ENCODE measurements at places on chromosomes 12 and 14.

DNA sequence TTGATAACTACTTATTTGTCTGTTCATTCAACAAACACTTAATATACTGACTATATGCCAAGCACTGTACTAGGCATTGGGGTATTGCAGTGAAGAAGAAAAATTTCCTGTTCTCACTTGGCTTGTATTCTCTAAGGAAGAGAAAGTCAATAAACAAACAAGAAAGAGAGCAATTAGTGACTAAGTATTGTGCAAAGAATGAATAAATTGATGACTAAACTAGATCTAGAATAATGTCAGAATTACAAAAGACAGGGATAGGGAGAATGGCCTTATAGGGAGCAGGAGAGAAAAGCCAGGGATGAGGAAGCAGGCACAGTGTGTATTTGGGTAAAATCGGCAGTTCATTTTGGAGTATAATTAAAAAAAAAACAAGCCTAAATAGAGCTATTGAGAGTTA is 4.2 kb upstream of the LIN7A start:
- no peak for DNase-seq

- DNase-seq = no peak
Observed at GRCh38 chr12:93427779-93428564, 13.8 kb downstream of the UBE2N start.

GRCh38 chr14:70567791-70568190 is 32.7 kb downstream of the MED6 start:
- no peak for DNase-seq

- no peak for DNase-seq
Observed at GRCh38 chr12:54744590-54744989, 96.4 kb upstream of the DCD start.

DNA sequence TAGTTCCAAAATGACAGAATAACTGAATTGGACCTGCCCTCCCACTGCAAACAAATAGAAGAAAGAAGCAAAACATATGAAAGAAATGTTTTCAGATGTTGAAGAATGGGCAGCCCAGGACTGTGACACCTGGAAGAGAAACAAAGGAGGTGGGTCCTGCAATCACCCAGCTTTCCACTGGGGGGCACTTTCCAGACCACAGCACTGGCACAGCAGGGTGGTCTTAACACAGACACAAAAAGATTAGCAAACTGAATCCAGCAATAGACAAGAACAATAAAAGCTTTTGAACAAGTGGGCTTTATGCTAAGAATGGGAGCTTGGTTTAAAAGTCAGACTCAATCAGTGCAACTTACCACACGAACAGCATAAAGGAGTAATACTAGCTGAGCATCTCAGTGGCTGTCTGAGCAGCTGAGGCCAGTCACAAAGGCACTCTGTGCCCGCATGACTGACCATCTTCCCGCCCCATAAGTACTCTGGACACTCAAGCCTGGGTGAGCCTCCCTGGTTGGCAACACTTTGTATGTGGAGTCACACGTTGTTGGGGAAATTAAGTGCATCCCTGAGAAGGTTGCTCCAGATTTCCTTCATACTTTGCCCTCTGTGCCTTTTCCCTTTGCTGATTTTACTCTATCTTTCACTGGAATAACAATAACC is 27.7 kb downstream of the JKAMP start:
- no peak for DNase-seq

DNA sequence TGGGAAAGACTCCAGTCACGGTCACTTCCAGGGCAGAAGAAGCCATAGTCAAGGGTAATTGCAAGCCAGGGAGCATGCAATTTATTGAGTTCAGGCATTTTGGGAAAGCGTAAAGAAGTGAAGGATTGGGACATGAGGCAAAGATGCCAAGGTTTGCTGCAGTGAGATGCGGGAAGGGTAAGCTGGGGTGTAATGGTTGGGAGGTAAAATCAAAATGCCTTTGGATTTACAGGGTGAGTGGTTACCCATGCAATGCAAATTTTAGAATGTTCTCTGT is 167.5 kb downstream of the BRMS1L start:
- DNase-seq = no peak

DNA sequence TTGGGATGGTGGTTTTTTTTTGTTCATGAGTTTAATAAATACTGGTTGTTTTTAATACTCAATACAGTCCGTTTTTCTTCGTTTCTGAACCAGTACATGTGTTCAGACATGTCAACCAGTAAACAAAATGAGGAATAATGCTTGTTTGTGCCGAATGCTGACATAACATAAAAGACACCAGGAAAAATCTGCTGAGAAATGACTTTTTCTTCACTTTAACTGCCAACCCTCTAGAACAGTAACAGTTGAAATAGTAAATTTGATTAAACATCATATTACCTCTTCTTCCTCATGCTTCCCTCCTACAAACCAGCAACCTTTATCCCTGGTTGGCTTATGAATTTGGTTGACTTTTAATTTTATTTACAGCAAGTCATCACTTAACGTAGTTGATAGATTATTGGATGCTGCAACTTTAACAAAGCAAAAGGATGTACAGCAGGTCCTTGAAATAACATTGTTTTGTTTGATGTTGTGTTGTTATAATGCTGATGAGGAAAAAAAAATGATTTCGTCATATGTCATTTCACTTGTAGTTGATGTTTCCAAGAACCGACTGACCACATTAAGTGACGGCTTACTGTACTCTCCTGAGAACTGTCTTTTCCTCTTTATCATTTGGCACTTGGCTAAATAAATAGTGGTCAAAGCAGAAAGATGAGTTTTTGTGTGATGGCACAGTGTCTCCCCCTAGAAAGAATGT is 340.5 kb downstream of the TMTC2 start:
- DNase-seq = no peak

DNA sequence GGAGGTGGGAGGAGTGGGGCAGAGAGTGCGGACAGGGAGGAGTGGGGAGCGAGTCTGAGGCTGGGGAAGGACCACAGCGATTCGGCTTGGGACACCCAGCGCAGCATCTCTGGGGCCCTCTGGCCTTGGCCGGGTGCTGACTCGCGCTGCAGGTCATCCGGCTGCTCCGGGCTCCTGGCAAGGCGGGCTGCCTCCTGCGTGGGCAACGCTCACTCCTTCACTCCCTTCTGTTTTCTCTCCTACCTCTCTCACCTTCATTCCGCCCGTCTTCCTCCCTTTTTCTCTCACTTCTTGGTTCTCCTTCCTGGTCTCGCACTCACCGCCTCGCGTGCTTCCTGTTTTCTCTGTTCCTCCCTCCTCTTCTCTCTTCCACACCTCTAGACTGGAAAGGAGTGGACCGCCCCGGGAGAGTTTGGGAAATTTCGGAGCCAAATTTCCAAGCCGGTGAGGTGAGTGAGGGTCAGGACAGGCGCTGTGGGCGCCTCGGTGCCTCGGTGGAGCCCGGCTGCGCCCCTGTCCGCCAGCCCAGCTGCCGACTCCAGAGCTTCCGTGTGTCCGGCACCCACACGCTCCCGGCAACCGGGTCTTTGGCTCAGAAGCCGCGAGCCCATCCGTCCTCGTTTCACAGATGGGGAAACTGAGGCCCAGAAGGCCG is 86.7 kb downstream of the B4GALNT3 start:
- DNase-seq = no peak

DNA sequence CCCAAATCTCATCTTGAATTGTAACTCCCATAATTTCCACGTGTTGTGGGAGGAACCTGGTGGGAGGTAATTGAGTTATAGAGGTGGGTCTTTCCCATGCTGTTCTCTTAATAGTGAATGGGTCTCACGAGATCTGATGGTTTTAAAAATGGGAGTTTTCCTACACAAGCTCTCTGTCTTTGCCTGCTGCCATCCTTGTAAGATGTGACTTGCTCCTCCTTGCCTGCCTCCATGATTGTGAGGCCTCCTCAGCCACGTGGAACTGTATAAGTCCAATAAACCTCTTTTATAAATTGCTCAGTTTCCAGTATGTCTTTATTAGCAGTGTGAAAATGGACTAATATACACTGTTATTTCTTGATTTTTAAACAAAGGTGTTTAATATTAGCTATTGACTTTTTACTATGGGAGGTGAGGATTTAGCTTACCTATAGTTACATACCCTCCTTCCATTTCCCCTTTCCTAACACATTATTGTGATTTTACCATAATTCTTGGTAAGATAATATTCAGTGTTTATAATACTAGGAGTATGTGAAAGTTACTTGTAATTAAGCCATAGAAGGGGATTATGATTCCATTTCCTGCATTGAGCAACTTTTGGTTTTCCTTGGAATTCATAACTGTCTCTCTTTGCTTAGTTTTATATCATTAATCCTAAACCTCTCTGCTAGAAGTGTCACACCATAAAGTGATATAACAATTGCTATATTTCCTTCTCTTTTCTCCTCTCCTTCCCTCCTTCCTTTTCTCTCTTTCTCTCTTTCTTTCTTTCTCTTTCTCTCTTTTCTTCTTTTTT is 151.0 kb upstream of the KRAS start:
- DNase-seq = no peak

GRCh38 chr12:55829967-55830600 is 697 bp upstream of the DNAJC14 start:
- peak; percentile 7 for DNase-seq

DNA sequence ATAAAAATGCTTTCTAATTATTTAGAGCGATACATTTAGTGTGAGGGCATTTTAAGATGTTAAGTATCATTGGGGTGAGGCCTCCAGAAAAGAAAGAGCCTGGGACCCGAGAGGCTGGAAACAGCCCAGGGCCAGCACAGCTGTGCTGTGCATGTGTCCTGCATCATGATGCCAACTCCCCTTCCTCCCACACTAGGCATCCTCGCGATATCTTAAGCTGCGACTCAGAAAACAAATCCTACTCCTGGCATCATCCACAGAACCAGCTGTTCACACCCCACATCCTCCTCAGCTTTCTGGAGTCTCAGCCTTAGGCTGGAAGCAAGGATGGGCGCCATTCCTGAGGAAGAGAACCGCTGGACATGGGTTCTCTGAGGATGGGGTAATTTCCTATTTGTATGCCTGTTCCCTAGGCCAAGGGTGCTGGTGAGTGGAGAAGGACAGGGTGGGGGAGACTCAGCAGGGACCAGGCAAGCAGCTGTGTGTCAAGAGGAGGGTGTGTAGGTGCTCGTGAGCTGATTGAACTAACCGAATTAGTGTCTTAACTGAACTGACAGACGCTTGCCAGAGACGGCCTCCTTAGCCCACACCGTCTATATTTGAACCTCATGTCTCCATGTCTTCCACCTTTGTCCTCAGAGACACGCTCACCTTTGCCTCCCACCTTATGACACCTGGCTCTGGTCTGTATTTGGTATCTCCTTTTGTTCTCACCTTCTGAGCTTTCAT is 15.6 kb upstream of the MCRS1 start:
- DNase-seq = no peak

DNA sequence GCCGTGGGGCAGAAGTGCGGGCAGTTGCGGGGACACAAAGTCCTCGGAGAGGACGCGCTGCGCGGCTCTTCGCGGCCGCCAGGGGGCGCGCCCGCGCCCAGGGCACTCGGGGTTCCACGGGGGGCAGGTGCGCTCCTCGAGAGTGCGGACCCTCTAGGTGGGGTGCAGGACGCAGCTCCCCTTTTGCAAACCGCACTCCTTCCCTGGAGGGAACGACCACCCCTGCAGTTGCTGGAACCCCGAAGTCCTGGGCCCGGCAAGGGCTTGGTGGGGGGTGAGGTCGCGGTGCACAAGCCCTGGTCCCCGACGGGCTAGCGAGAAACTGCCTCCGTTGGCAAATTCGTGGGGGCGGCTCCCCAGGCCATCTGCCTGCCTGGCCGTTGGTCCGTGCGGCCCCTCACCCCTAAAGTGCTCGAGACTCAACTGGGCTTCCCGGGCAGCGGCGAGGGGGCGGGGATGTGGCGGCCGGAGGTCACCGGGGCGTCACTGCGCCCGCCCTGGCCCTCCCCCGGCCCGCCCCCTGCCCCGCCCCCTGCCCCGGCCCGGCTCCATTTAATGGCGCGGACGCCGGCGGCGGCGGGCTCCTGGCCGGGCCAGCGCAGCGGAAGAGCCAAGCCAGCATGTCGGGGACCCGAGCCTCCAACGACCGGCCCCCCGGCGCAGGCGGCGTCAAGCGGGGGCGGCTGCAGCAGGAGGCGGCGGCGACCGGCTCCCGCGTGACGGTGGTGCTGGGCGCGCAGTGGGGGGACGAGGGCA is at the start of gene ADSS1:
Gene ADSS1 (plus strand): TSS at position 579 of the 756 bp plus-strand sequence. CDS start 42 bp downstream, at position 621.
- DNase-seq = peak; percentile 56

DNA sequence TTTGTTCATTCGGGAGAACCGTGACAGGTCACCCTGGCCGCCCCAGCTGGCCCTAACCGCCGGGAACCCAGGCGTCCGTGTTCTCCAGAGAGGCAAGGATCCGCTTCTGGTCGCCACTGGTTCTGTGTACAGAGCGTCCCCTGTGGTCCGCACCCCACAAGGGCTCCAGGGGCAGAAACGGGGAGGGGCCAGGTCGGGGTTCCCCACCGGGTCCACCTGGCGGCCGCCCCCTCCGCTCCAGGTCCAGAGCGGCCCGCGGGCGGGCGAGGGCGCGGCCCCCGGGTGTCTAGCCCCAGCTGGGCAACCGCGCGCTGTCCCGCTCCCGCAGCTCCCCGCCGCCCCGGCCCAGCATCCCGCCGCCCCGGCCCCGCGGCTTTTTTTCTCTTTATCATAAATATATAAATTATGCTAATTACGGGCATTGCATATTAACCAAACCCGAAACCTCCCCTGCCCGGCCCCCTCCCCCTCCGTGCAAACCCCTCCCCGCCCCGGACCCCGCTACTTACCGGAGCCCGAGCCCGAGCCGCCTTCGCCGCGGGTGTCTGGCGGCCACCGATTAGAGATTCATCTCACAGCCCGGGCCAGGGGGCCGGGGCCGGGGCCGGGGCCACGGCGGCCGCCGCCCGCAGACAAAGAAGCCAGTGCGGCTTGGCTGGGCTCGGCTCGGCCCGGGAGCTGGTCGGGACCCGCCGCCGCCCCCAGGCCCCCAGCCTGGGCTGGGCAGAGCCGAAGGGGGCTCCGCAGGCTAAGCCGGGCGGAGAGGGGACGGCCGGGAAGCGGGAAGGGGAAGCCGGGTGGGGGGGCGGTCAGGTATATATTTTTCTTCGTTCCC is 512 bp downstream of the POU6F1 start:
- peak; percentile 51 for DNase-seq

GRCh38 chr12:76135456-76135855 is 51.0 kb upstream of the NAP1L1 start:
- DNase-seq = no peak

DNA sequence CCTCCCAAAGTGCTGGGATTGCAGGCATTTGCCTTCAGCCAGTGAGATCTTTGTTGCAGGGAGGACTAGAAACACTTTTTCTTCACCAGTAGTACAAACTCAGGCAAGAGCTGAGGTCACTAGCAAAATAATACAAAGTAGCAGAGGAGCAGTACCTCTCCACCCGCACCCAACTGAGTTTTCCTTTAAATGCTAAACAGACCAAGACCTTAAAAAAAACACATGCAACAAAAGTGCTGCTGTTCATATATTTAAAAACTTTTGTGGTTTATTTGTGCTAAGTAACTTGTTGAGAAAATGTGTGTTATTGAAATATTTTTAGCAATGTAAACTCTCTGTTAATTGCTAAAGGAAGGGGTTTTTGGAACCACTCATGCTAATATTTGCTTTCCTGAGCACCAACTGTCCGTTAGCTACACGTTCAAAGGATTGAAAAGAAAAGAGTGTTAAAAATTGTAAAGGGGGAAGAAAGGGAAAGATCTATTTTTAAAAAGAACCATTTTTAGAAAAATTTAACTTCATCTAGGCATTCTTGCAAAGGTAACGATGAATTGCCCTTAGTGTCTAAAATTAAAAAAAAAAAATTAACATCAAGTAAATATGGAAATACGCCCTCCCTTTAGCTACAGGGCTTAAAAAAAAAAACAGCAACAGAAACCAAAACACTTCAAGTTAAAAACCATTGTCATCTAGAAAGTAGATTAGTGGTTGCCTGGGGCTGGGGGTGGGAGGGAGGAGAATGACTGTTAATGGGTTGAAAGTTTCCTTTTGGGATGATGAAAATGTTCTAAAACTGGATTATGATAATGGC is 114.0 kb upstream of the KRAS start:
- DNase-seq = no peak

- no peak for DNase-seq
Observed at GRCh38 chr14:99790201-99790977, 2.8 kb upstream of the EML1 start.

GRCh38 chr12:99009654-99010296 is 364.7 kb downstream of the APAF1 start:
- DNase-seq = no peak
